ENCODE measurements at places on chromosomes 3 and 15.

- no peak for DNase-seq
These were observed 80.7 kb downstream of the SATB1 start for GRCh38 chr3:18344306-18345014.

DNA sequence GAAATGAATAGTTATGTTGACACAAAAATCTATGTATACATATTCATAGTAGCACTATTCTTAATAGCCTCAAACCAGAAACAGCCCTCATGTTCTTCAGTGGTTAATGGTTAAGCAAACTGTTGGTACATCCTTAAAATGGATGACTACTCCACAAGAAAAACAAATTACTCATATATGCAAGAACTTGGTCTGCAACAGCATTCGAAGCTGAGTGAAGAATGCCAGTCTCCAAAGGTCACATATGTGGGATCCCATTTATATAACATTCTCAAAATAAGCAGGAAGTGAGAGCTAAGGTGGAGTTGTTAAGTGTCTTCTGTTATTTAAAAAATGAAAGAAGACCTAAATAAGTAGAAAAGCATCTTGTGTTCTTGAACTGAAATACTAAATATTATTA is 365.7 kb downstream of the GABRG3 start:
- DNase-seq, result no peak

GRCh38 chr15:62462268-62462667 is 297.2 kb upstream of the C2CD4B start:
- DNase-seq, result no peak

DNA sequence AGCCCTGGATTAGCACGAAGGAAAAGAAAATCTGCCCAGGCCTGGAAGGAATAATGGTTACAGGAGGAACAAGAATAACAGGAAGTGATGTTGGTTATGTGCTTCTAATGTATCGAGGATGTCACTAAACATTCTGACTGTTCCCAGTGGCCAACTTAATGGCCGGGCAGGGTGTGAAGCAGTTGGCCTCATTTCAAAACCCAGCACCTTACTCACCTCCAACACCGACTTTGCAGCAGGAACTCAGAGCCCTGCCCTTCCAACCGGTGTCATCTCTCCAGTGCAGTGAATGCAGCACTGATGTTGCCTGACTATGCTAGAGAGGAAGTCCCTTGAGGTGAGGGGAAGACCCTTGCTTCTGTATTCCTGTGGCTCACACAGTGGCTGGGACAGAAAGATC is 162.4 kb upstream of the LRTM1 start:
- DNase-seq, result no peak

- no peak for DNase-seq
These were observed 406.2 kb upstream of the RARB start for GRCh38 chr3:25021816-25022215.

GRCh38 chr3:116492379-116492778 is 47.1 kb upstream of the LSAMP start:
- no peak for DNase-seq

- DNase-seq, result no peak
These were observed 47.6 kb upstream of the ARF4 start for GRCh38 chr3:57644740-57645139.
